ENCODE measurements at places on chromosomes 5 and 9.

- no peak for DNase-seq
Observed at GRCh38 chr5:40507095-40507494, 172.6 kb upstream of the PTGER4 start.

GRCh38 chr5:4159681-4160080 lies 564.0 kb downstream of the IRX1 start:
- no peak for DNase-seq

GRCh38 chr9:95189251-95190098 lies 128.0 kb downstream of the FANCC start:
- no peak for DNase-seq

GRCh38 chr9:111983484-111983908 lies 86.9 kb downstream of the UGCG start:
- no peak for DNase-seq

GRCh38 chr9:86676396-86676795 lies 270.9 kb downstream of the GAS1 start:
- no peak for DNase-seq

GRCh38 chr9:137316012-137316981 lies 14.2 kb upstream of the NRARP start:
- no peak for DNase-seq

Measured in activated naive CD4-positive, alpha-beta T cell (primary cell).